ENCODE measurements at places on chromosomes 16 and 17.

GRCh38 chr17:55742272-55743102 lies 8.4 kb upstream of the PCTP start:
- no peak for DNase-seq

DNA sequence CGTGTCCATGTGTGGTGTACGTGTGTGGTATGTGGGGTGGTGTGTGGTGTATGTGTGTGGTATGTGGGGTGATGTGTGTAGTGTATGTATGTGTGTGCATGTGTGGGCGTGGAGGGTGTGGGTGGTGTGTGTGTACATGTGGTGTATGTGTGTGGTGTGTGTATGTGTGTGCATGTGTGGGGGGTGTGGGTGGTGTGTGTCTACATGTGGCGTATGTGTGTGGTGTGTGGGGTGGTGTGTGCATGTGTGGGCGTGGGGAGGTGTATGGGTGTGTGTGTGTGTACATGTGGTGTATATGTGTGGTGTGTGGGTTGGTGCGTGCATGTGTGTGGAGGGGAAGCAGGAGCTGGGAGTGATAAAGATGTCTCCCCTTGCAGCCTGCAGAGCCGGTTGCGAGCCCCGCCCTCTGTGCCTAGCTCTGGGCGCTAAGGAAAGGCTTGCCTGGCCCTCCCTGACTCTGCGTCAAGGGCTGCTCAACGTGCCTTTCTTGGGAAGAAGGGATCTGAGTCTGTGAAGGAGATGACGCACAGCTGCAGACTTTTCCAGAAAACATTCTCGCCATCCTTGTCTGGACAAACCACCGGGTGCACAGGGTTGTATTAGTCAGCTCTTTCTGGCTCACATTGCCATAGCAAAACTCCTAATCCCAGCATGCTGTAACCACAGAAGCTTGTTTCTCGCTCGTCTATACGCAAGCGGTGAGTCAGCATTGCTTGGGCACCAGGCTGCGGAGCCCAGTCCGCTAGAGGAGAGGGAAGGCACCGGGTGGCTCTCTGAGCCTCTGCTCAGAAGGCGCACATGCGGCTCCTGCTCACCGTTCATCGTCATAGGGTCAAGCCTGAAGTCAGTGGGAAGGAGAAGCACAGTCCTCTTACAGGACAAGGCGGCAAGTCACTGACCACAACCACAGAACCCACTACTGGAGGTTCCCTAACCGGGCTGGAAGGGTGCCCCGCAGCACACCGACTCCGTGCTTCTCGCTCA lies 2.0 kb upstream of the CD300H start:
- DNase-seq = peak; percentile 40

- DNase-seq = no peak
Measured at GRCh38 chr17:59372138-59372751, 40.8 kb downstream of the YPEL2 start.

DNA sequence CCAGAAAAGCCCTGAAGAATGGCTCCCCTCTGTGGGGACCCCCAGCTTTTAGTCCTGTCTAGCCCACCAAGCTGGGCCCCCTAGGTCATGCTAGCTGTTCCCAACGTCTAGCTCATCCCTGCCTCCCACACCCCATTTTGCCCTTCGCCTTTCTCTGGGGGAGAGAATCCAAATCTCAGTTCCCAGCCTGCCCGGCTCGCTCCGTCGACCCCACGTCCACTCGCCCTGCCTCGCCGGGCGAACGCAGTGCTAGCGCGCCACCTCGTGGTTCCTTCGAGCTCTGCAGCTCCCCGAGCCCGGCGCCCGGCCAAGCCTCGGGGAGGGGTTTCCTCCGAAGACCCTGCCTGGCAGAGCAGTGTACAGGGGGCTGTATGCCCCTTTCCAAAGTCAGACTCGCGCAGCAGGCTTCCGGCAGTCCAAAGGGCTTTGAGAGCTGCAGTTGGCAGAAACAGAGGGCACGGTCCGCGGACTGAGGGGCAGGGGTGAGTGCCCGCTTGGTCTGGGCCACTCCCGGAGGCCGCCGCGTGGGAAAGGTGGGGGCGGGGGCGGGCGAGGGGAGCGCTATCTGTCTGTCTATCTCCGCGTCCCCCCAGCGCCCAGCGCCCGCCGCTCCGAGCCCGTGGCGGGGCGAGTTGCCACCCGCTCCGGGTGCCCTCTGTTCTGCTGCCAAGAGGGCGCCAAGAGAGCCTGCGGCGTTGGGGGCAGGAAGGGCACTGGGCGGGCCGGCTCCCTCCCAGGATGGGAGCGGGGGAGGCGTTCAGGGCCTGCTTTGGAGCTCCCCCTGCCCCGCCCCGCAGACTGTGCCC lies 1.7 kb upstream of the DLX3 start:
- DNase-seq = peak; percentile 56

- DNase-seq = peak; percentile 89
Measured at GRCh38 chr16:14003074-14003570, 68.0 kb upstream of the MRTFB start.

GRCh38 chr16:84461413-84462295 lies 42.8 kb downstream of the MEAK7 start:
- no peak for DNase-seq

Data from posterior cingulate gyrus (tissue), 11 donors.